ENCODE measurements at places on chromosomes 4 and X.

- DNase-seq: no peak
Measured at GRCh38 chr4:38785041-38785790, 2.4 kb upstream of the TLR10 start.

DNA sequence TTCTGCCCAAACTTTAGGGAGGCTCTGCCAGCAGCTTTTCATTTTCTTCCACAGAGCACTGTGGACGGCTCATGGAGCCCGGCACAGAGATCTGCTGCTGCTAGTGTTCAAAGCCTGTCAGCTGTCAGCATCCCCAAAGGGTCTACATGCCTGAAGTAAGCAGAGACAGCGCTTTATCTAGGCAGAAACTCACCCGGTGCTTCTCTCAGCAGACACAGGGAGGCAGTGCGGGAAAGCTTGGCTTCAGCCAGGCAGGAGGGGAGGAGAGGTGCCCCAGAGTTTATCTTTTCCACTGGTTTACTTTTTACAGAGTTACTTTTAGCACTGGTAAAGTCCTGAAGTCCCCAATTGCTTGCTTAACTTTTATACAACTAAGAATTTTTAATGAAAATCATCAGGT, 339.3 kb downstream of the NKX6-1 start:
- no peak for DNase-seq

DNA sequence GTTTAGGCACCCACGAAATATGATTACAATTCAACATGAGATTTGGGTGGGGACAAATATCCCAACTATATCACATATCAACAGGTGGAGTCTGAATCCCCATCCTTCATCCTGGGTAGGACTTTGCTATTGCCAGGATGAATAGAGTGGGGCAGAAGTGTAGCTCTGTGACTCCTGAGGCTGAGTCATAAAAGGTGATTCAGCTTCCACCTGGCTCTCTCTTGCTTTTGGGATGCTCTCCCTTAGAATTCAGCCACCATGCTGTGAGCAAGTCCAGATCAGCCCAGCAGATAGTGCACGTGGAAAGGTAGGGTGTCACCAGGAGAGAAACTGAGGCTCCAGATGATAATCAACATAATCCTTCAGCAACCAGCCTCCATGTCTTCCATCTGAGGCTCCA, 193.8 kb upstream of the BCOR start:
- DNase-seq: no peak

DNA sequence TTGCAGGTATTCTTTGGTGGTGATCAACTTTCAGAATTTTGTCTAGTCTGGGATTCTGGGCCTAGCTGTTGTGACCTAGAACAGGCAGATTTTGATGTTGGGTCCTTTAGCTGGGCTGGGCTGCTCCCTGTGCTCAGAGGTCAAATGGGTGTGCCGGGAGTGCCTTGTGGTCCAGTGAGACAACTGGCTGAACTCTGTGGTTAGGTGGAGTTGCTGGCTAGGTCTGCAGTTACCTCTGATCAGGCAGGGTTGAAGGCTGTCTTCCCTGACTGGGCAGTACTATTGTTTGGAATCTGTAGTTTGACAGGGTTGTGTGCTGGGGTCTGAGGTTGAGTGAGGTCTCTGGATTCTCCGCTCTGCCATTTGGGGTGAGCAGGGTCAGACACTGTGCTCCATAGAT, 599.3 kb downstream of the RAPGEF2 start:
- DNase-seq: no peak

GRCh38 chrX:116238093-116238492, 67.5 kb downstream of the AGTR2 start:
- no peak for DNase-seq

DNA sequence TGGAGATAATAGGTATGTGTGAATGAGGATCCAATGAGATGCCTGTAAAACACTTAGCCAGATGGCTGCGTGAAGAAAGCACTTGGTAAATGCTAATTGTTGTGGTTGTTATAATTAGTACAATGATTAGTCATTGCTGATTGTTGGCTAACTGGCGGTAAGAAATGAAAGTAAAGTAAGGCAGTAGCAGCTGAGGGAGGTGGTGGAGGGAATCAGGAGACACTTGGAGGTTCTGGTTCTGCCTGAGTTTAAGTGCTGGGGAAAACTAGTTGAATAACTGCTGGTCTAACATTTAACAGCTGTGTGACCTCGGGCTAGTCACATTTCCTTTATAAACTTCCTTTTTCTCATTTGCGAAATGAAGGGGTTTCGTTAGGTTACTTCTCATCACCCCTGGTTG, 30.9 kb downstream of the CD38 start:
- DNase-seq: no peak

DNA sequence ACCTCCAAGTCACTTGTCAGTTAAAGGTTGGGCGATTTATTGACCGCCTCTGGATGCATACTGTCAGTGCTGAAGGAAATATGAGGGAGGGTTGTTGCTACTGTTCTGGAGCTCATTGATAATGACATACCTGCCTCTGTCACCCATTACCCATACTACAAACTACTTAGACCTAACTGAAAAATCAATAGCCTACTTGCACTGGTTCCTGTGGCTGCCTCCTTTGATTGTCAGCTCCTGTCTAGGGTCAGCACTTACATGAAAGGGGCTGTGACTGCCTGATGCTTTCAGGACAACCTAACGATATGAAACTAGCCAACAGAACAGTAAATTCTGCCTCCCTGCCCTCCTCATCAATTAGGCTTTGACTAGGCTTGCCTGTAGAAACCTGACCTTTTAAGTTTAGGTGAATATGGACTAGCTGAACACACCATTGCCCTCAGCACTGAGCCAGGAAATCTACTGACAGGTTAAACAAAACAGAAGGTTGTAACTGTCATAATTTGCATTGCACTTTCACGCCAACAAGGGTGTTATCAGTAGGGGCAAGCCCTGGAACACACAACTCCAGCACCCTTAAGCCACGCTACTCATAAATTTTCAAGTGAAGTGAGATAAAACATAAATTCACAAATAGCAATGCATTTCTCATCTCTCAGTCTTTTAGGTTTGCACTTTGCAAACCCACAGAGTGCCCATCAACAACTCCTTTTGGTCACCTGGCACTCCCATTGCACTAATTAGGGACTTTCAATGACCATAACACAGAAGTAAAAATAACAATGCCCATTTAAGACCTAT, 9.0 kb upstream of the MAB21L2 start:
- no peak for DNase-seq

GRCh38 chr4:119111296-119111695, 24.3 kb upstream of the MYOZ2 start:
- no peak for DNase-seq

GRCh38 chrX:14798805-14799397, 74.0 kb downstream of the FANCB start:
- DNase-seq: no peak

- DNase-seq: no peak
Measured at GRCh38 chr4:7632341-7632740, 197.6 kb upstream of the PSAPL1 start.

DNA sequence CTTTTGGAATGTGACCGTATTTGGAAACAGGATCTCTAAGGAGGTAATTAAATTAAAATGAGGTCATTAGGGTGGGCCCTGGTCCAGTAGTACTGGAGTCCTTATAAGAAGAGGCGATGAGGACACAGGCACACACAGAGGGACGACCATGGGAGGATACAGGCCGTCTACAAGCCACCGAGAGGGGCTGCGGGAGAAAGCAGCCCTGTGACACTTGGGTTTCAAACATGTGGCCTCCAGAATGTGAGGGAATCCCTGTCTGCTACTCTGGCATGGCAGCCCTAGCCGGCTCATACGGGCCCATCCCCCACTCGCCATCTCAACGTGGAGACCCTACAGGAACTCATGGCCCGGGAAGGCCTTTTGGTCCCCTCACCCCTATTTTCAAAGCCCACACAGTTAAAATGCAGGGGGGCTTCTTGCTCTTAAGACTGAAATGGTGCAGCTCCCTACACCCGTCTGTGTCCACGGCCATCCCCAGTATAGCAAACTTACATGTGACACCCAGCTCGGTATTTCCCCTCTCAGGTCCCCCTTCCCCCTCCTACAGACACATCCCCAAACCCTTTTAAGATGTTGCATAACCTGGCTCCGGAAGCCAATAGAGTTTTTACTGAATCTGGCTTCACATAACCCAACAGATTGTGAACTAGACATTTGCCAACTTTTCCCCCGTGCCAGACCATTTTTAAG, 124.1 kb upstream of the TBL1X start:
- no peak for DNase-seq

DNA sequence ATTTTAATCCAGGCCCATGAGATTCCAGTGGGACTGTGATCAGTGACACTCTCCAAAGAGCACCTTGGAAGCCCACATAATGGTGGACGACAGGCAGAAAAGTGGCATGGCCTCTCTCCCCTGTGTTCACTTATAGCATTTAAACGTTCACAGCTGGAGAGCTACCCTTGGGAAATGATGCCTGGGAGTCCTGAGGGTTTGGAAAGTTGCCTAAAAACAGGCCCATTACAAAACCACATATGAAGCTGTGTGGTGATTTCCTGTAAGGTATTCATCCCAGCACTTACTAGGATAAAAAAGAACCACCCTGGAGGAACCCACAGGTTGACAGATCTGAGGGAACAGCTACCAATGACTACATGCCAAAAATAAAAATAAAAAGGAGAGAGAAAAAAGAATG, 193.2 kb downstream of the RASL11B start:
- no peak for DNase-seq

- peak; percentile 1 for DNase-seq
Measured at GRCh38 chrX:46130247-46130646, 415.0 kb downstream of the ZNF674 start.

DNA sequence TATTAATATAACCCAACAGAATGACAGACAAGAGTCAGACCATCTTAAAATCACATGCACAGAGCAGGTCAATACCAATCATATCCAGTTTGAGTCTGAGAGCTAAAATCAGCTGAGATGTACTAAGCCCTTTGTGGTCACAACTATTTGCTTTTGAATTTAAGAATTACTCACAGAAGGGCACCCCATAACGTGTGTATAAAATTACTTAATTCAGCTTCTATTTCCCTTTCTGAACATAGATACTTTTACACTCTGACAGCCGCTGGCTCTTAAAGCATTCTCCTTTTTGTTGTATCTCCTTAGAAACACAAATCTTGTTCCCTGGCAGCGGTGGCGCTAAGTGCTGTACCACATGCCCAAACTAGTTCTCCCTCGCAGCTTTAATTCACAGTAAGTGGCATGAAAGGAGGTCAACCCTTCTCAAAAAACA, 14.8 kb upstream of the PPARGC1A start:
- DNase-seq: no peak

- DNase-seq: no peak
Measured at GRCh38 chr4:136806844-136807243, 725.5 kb downstream of the PCDH18 start.

- no peak for DNase-seq
Measured at GRCh38 chr4:126956184-126956897, 676.4 kb upstream of the INTU start.

- no peak for DNase-seq
Measured at GRCh38 chr4:162871990-162872389, 294.7 kb downstream of the NAF1 start.

GRCh38 chrX:118675326-118675965, 52.0 kb upstream of the IL13RA1 start:
- DNase-seq: no peak

DNA sequence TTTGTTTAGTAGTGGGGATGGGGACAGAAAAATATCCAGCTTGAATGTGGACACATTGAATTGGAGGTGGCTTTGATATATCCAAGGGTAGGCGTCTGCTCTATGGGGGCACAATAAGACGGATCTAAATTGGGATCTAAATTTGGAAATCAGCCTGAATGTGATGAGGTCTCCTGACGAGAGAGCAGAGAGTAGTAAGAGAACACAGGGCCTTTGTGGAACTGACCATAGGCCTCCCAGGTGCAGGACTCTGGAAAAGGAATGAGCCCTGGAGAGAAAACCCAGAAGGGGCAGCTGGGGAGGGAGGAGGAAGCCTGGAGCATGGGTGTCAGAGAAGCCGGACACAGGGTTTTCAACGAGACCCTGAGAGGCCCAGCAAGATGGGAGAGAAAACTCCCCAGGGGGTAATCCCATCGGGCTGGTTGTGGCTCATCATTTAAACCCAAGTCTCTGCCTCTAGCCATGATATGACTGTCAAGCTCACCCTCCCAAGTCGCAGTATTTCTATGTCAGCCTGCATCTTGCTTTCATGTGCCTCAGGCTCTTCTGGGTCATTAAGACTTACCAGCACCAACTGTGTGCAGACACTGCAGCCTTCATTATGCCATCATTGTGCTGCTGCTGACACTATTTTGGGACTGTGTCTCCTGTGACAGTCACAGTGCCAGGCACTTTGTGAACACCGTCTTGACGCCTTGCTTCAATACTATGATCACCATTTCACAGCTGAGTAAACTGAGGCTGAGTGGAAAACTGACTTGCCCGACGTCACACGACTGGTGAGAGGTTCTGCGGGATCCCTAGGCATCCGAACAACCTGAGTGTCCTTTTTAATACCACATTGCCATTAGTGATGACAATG, 57.1 kb downstream of the ANAPC4 start:
- no peak for DNase-seq

DNA sequence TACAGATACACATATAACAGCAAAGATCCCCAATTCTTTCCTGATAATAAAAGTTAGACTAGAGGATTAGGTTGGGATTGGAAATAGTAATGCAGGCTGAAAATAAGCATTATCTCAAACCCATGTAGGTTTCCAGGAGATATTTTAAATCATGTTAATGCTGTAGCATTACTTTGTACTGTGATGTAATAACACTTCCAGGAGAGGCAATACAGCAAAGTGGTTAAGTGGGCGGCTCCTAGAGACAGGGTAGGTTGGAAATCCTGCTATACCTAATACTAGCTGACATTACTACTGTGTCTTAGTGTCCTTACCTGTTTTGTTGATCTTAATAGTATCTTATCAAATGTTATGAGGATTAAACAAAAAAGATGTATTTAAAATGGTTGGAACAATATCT, 9.6 kb downstream of the PAICS start:
- DNase-seq: no peak

DNA sequence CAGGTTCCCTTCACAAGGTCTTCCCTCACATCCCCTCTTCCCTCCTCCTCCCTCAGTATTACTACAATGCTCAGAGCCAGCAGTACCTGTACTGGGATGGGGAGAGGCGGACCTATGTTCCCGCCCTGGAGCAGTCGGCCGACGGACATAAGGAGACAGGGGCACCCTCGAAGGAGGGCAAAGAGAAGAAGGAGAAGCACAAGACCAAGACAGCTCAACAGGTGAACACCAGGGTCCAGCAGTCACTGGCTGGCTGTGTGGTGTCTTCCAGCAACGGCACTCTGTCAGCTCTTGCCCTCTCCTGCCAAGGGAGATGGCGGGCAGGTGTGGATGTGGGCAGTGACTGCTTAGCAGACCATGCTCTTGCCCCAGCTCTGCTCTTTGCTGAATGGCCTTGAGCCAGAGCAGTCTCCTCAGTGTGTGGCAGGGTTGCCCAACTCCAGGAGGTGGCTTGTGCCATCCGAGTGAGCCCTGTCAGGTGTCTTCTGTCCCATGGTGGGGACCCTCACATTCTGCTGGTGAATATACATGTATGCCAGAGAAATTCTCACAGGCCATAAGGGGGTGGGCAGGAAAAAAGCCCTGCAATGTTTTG, 11.4 kb upstream of the UBA1 start:
- DNase-seq: no peak

GRCh38 chrX:2848871-2849301, 20.2 kb downstream of the GYG2 start:
- DNase-seq: no peak

Data from right renal cortex interstitium (tissue), 3 donors.